ENCODE measurements at places on chromosomes 6 and 20. TPM values are rescaled to one million over a fixed set of nuclear protein-coding genes. Genes with fewer than 3 reads are reported as not detected.

DNA sequence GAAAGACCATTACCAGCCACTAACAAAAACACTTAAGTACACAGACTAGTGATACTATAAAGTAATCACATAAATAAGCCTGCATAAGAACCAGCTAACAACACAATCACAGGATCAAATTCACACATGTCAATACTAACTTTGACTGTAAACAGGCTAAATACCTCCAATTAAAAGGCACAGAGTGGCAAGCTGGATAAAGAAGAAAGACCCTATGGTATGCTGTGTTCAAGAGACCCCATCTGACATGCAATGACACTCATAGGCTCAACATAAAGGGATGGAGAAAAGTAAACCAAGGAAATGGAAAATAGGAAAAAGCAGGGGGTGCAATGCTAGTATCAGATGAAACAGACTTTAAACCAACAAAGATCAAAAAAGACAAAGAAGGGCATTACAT is 631.8 kb upstream of the NOX3 start:
- no peaks in the 10 kb centered on the region for H3K36me3 ChIP-seq
- H3K27ac ChIP-seq: no peak overlapping the region
- no peak for DNase-seq
- no peak overlapping the region for H3K4me3 ChIP-seq
- no peaks in the 10 kb centered on the region for H3K4me1 ChIP-seq
- no peaks in the 10 kb centered on the region for H3K27me3 ChIP-seq

MEI4 gene
- not detected for total RNA-seq

DNA sequence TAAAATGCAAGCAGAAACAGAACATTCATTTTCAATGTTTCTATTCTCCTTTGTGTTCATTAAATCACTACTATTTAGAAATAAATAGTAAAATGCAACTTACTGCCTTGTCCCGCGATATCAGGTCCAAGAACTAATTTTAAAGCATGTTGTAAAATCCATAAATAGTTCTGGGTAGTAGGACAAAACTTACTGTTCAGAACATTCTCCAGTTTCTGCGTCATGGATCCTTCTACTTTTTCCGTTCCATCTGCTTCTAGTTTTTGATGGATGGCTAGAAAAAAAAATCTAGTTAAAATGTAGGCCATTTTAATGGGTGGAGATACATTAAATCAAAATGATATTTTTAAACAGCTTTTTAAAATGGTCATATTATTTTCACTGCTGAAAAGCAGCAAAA is 47.0 kb downstream of the HUS1B start:
- no peaks in the 10 kb centered on the region for H3K27me3 ChIP-seq
- H3K4me3 ChIP-seq: no peak overlapping the region
- H3K4me1 ChIP-seq: peaks cover 6% of the 10 kb centered on the region
- no peak overlapping the region for H3K27ac ChIP-seq
- no peak for DNase-seq

DNA sequence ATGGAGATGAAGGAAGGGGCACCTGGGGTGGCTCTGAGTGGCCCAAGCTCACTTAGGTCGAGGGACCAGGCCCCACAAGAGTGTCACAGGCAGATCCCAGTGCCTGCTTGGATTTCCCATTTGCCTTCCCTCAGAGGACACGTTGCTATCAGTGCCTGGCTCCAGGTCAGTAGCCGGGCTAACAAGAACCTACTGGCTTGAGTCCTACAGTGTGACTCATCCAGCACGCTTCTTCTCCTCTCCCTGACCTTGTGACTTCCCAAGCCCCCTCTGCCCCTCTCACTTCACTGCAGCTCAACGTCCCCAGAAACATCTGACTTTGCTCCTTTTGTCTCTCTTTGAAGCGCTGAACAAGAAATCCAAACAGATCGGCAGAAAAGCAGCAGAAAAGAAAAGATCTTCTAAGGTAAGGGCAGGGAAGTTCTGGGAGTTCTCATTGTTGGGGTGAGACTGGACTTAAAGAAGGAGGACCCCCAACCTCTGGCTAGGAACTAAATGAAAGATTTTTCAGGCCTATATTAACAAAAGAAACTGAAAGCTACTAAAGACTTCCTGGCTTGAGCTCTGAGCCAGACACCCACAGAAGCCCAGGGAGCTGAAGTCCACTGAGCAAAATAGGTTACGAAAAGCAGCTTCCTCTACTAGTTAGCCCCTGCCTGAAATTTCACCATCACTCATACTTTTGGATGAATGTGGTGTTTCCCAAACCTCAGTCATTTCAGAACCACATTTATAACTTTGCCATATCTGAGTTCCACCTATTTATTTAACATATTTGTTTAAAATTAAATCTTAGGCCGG is 21.5 kb downstream of the ASIP start:
- H3K36me3 ChIP-seq: no peaks in the 10 kb centered on the region
- no peak overlapping the region for H3K4me3 ChIP-seq
- H3K4me1 ChIP-seq: peaks cover 4% of the 10 kb centered on the region
- H3K27ac ChIP-seq: peak overlapping the region; percentile 77

DNA sequence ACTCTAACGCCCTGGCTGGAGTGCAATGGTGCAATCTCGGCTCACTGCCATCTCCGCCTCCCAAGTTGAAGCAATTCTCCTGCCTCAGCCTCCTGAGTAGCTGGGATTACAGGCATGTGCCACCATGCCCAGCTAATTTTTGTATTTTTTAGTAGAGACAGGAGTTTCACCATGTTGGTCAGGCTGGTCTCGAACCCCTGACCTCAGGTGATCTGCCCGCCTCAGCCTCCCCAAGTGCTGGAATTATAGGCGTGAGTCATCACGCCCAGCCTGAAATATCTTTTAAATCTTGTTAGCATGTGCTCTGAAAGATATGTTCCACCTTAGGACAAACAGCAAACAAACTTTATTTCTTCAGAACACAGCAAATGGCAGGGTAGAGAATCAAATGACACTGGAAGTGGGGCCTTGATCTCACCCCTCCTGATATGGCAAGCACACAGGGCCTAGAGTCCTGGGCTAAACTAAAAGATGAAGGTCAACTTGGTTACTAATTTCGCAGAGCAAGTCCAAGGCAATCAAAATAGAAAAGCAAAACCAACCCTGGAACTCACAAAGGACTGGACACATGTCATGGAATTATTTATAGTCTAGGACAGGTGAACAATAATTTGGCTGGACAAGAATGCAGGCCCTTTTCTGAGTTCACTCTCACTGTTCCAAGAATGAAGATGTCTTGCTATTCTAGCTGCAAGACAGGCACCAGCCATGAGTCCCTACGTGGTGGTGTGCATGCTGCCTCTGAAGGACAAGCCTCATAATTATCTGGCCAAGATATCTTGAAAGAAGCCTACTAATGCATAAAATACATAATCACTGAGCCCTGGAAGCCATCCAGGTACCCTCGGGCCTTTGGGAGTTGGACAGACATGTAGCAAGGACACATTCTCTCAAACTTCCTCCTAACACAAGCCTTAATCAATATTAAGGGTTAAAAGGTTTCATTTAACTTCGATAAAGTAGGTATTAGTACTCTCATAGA is 35.6 kb downstream of the B4GALT5 start:
- no peaks in the 10 kb centered on the region for H3K36me3 ChIP-seq
- no peak for DNase-seq
- peaks cover 83% of the 10 kb centered on the region for H3K4me1 ChIP-seq
- H3K27me3 ChIP-seq: no peaks in the 10 kb centered on the region
- no peak overlapping the region for H3K4me3 ChIP-seq
- peak overlapping the region; percentile 72 for H3K27ac ChIP-seq

GRCh38 chr20:9401371-9401770 is 113.0 kb upstream of the LAMP5 start:
- no peaks in the 10 kb centered on the region for H3K27me3 ChIP-seq
- no peak overlapping the region for H3K27ac ChIP-seq
- H3K4me3 ChIP-seq: no peak overlapping the region
- no peak for DNase-seq
- H3K4me1 ChIP-seq: no peaks in the 10 kb centered on the region

- H3K27ac ChIP-seq: no peak overlapping the region
- H3K4me1 ChIP-seq: no peaks in the 10 kb centered on the region
- no peak overlapping the region for H3K4me3 ChIP-seq
- no peak for DNase-seq
- H3K27me3 ChIP-seq: no peaks in the 10 kb centered on the region
These were observed 269.6 kb downstream of the GRIK2 start for GRCh38 chr6:101663100-101663499.

- no peak overlapping the region for H3K27ac ChIP-seq
- H3K4me1 ChIP-seq: peaks cover 7% of the 10 kb centered on the region
- H3K36me3 ChIP-seq: peaks cover 63% of the 10 kb centered on the region
- no peaks in the 10 kb centered on the region for H3K27me3 ChIP-seq
These were observed 12.1 kb downstream of the SERINC3 start for GRCh38 chr20:44509762-44510161.

- no peaks in the 10 kb centered on the region for H3K27me3 ChIP-seq
- no peaks in the 10 kb centered on the region for H3K36me3 ChIP-seq
- H3K27ac ChIP-seq: peak overlapping the region; percentile 44
- H3K4me1 ChIP-seq: peaks cover 13% of the 10 kb centered on the region
These were observed 29.3 kb downstream of the KCNK5 start for GRCh38 chr6:39199976-39200375.

GRCh38 chr20:64072498-64073063 is 6.7 kb downstream of the RGS19 start:
- H3K36me3 ChIP-seq: peaks cover 39% of the 10 kb centered on the region
- no peak overlapping the region for H3K27ac ChIP-seq
- no peak for DNase-seq
- no peaks in the 10 kb centered on the region for H3K27me3 ChIP-seq
- H3K4me1 ChIP-seq: peaks cover 5% of the 10 kb centered on the region
- H3K4me3 ChIP-seq: no peak overlapping the region

PCNA gene
- 24.1 TPM for total RNA-seq

DNA sequence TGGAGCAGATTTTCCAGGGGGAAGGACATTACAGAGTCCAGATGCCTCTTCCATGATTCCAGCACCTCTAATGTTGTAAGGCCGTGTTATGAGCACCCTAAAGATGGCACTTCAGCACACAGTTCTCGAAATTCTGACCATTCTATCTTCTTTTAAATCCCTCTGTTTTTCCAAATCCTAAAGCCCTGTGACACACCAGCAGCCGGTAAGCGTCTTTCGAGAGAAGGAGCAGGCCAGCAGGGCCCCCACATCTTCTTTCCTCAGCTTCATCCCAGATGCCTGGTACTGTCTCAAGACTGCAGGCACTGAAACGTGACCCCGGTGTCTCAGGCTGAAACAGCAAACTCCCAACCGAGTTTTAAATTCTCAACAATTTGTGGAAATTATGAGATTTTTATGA is 211.6 kb upstream of the FOXQ1 start:
- H3K27ac ChIP-seq: no peak overlapping the region
- no peak for DNase-seq
- H3K27me3 ChIP-seq: no peaks in the 10 kb centered on the region
- no peak overlapping the region for H3K4me3 ChIP-seq
- H3K36me3 ChIP-seq: no peaks in the 10 kb centered on the region
- H3K4me1 ChIP-seq: no peaks in the 10 kb centered on the region

DNA sequence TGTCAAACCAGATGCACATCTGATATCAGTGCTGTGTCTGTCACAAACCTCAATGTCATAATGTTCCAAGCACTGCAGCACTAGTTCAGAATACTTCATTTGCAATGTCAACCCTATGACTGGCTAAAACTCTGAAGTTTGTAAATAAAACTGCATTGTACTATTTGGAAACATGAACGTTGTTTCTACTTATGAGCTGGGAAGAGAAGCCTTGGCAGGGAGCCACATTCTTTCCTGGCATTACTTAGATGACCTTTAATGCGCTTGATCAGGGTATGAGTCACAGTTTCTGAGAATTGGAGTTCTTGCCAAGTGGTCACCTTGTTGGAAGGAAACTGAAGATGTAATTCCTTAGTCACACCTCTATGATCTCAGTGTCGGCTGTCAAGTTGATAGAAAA is 664.8 kb upstream of the MMS22L start:
- H3K36me3 ChIP-seq: no peaks in the 10 kb centered on the region
- no peak overlapping the region for H3K4me3 ChIP-seq
- no peak overlapping the region for H3K27ac ChIP-seq
- no peak for DNase-seq
- H3K4me1 ChIP-seq: no peaks in the 10 kb centered on the region

GRCh38 chr6:125639466-125640020 is 109.9 kb upstream of the HEY2 start:
- H3K4me1 ChIP-seq: no peaks in the 10 kb centered on the region
- H3K4me3 ChIP-seq: no peak overlapping the region
- H3K27me3 ChIP-seq: no peaks in the 10 kb centered on the region
- DNase-seq: no peak
- H3K36me3 ChIP-seq: no peaks in the 10 kb centered on the region

DNA sequence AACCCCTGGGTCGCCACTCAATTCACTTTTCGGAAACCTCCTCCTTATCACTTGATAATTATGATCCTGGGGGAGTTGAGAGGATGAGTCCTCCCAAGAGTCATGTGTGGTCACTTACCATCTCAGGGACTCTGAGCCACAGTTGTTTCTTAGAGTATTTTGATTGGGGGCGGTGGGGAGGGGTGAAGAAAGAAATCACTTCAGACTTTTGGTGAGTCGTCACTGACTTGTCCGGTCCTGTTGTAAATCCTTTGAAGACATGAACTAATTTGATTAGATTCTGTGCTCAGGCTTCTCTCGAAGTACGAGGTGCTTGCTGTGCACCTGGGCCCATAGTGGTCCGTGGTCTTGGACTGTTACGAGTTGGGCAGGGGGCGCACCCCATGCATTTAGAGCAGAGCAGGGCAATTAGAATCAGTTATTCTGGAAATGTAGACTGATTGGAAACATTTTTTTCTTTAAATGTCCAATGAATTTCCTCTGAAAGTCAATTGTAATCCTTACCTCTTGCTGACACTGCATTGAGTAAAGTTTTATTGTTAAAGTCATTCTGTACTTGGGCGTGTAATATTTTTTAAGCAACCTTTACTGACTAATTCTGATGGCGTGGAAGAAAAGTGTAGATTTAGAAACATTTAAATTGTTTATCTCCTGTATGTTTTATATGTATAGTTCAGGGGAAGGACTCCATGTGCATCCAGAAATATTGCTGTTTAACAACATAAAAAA is 173.4 kb downstream of the SLC16A10 start:
- DNase-seq: no peak
- H3K4me1 ChIP-seq: peaks cover 13% of the 10 kb centered on the region
- peaks cover 6% of the 10 kb centered on the region for H3K36me3 ChIP-seq
- H3K27me3 ChIP-seq: no peaks in the 10 kb centered on the region
- no peak overlapping the region for H3K27ac ChIP-seq

DNA sequence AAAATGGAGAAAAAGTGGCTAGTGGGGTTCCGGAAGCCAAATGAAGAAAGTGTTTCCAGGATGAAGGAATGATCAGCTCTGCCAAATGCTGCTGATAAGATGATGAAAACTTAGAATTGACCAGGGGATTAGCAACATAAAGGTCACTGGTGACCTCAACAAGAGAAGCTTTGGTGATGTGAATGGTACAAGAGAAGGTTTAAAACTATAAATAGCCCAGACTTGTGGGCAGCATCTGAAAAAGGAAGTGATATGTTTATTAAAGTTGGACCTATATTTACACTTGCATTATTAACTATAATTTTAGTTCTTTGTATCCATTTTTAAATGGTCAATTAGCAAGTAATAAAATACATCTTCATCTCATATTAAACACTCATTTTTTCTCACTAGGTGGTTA is 45.1 kb downstream of the CGA start:
- no peaks in the 10 kb centered on the region for H3K27me3 ChIP-seq
- no peak for DNase-seq
- H3K4me1 ChIP-seq: no peaks in the 10 kb centered on the region
- no peak overlapping the region for H3K4me3 ChIP-seq

MCCD1 gene
- not detected for total RNA-seq

TFAP2D gene
- not detected for total RNA-seq

All from upper lobe of left lung (tissue), 6 donors.